Naive B cell (primary cell): ENCODE measurements at places on chromosomes 4 and X. TPM values are rescaled to one million over a fixed set of nuclear protein-coding genes. Genes with fewer than 3 reads are reported as not detected.

DNA sequence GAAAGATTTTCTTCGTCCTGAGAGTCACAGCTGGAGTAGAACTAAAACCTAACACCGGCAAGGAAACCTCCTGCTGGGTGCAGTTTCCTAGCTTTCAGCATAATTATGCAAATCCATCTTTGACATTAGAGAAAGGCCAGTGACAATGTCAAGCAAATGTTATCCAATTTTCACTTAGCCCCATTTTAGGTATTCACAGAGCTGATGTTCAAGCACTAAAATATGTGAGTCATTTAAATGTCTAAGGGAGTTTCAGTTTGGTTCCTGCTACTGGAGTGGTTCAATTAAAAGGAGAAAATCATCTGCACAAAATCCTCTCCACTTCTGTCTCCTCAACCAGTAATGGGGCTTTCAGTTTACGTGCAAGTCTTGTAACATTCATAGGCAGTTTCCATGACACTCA, 37.1 kb upstream of the AMOT start:
- no peak for DNase-seq

DNA sequence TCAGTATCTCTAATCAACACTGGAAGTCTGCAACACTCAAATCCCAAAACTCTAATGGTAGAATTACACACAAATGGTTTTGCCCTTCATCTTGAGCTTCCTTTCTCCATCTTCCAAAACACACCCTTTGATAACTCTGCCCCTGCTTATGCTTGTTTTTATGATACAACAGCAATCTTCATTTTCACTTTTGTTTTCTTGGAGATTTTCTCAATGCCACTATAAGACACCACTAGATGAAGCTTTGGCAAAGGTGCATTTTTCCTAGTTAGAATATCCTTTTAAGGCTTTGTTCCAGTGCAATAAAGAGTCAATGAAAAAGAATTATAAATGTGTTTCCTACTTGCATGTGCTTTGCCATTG, 472.4 kb upstream of the NWD2 start:
- DNase-seq = no peak

- DNase-seq = no peak
Measured at GRCh38 chr4:102789317-102789717, 28.5 kb upstream of the MANBA start.

DNA sequence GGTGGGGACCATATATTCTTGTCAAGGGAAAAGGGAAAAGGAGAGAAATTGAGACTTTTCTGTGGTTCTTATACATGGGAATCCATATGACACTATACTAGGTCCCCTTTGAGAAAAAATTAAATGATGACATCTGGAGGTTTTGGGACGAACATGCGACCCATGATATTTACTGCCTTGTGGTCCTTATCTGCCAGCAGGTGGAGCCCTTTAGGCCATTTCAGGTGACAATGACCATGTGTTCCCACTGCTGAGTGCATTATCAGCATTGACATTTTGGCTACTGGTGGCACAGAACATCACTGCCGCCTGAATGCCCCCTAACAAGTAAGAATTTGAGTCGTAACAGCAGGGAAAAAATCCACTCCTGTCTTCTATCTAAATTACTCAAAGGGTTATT, 843.4 kb downstream of the FSTL5 start:
- no peak for DNase-seq

- DNase-seq = no peak
Measured at GRCh38 chr4:173254646-173255045, 79.5 kb downstream of the HMGB2 start.

GRCh38 chrX:74015379-74016019, 288.5 kb upstream of the ZCCHC13 start:
- peak; percentile 62 for DNase-seq

DNA sequence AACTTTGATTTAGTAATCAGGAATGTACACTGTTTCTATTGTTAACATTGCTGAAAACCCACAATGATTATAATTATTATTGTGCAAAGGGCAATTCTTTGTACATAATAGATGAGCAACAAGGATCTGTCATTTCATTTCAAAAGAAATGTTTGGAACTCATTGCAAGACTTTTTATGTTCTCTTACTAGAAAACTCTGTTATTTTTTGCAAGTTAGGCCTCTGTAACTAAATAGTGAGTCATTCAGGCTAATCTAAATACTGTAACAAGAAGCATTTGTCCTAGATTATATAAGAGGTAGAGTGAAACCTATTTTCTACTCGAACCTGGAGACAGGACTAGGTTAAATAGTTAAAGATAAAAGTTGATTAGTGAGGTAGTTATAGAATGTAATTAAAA, 93.2 kb upstream of the FAM47B start:
- no peak for DNase-seq

GRCh38 chr4:147123146-147123545, 177.5 kb upstream of the TTC29 start:
- DNase-seq = no peak

- DNase-seq = no peak
Measured at GRCh38 chr4:23894021-23894420, 4.2 kb upstream of the PPARGC1A start.

DNA sequence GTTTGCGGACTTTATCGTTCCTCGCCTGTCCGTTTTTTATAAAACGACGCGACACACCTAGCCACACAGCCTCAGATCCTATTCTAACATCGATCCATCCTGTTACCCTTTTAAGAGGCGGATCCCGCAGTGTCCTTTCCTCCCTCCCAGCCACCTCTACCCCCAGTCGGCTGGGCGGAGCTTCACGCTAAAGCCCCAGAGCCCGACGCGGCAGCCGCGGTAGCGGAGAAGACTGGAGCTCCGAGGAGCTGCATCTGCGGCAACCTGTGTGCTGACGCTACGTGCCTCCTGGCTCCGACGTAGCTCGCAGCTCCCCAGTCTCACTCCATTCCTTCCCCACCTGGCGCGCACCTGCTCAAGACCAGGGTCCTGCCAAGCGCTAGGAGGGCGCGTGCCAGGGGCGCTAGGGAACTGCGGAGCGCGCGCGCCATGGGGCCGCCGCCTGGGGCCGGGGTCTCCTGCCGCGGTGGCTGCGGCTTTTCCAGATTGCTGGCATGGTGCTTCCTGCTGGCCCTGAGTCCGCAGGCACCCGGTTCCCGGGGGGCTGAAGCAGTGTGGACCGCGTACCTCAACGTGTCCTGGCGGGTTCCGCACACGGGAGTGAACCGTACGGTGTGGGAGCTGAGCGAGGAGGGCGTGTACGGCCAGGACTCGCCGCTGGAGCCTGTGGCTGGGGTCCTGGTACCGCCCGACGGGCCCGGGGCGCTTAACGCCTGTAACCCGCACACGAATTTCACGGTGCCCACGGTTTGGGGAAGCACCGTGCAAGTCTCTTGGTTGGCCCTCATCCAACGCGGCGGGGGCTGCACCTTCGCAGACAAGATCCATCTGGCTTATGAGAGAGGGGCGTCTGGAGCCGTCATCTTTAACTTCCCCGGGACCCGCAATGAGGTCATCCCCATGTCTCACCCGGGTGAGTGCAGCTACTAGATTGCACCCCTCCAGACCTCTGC, at the start of gene RNF128:
RNF128 (plus strand) TSS at position 217 of the 953 bp plus-strand sequence; CDS start at position 430, 213 bp downstream.
- DNase-seq = no peak

DNA sequence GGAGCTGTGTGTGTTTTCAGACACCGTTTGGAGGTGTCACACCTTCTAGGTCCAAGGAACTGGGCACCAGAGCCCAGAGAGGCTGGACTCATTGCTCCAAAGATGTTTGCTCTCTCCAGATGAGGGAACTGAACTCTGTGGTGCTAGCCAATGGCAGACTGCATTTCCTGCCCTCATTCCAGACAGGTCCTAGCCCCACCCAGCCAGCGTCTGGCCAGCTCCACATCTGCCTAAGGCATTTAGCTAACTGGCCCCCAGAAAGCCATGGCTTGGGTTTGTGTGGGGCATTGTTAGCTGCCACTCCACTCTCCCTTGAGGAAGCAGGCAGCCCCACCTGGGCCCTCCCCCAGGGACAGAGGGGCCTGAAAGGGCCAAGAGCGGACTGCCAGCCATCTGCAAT, 11.4 kb downstream of the FGD1 start:
- no peak for DNase-seq

NXF2B gene
- not detected for polyA plus RNA-seq

ZNF157 gene
- polyA plus RNA-seq = 1.00 TPM

AMMECR1 gene
- polyA plus RNA-seq = 4.4 TPM

CFAP47 gene
- not detected for polyA plus RNA-seq

SSX3 gene
- not detected for polyA plus RNA-seq
